ENCODE measurements at places on chromosomes 6 and 20.

GRCh38 chr20:50774515-50774914 lies 20.3 kb upstream of the BCAS4 start:
- DNase-seq: no peak

DNA sequence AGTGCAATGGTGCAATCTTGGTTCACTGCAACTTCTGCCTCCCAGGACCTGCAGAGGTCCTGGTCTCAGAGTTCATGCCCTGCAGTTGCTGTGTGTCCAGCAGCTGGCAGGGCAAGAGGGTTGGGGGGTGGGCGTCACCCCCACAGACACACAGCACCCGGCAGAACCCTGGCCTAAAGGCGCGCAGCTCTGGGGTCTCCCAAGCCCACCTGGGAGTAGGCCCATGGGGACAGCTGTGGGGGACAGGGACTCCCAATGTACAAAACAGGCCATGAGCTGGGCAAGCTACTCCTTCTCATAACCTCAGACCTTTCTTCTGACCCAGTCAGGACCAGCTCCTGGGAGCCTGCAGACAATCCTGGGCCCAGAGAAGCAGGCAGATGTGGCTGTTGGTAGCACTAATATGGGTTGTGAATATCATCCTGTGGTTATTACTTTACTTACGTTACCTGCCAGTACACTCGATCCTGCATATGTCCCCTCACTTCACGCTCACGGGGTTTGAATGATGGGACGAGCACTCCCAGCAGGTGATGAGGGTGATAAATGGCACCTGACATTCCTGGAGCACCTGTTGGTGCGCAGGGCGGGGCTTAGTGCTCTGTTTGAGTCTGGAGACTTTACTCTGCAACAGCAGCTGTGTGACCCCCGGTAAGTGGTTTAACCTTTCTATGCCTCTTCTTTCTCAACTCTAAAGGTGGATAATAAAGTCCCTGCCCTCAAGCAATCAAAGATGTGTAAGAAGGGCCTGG lies 39.9 kb upstream of the SULF2 start:
- no peak for DNase-seq

- DNase-seq: no peak
These were observed 19.3 kb upstream of the PDE7B start for GRCh38 chr6:135832166-135832565.

- DNase-seq: no peak
These were observed 62.9 kb downstream of the BMP5 start for GRCh38 chr6:55812509-55812908.

GRCh38 chr20:21280522-21281016 lies 22.6 kb upstream of the XRN2 start:
- no peak for DNase-seq

DNA sequence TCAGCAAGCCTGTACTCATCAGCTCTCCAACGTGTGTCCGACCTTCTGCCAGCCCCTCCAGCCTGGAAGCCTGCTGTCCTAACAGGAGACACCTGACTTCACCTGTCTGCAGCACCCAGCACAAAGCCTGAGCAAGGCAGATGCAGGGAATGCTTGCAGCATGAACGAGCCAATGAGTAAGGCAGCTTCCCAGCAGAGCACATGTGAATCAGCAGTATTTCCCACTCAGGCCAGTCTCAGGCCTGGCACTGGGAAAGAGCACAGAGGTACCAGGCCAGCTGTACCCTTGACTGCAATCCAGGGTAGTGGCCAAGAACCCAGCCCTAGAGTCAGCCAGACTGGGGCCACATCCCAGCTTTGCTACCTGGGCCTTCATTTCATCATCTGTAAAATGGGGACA lies 120.8 kb downstream of the MAFB start:
- no peak for DNase-seq

DNA sequence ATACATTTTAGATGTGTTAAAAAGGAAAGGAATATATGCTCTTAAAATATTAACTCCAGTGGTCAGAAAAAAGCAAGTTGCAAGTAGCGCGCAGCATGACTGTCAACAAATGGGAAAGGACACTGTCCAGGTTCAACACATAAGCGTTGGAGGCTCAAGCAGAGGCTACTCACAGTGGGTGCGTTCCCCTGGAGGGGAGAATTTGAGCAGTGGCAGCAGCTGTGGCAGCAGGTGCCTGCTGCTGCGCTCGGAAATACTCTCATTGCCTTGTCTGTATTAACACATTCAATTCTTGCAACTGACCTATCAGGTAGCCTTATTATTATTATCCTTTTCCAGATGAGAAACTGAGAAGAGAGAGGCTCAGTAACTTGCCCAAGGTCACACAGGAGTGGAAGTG lies 21.9 kb upstream of the CCN6 start:
- DNase-seq: no peak

GRCh38 chr6:113668641-113669408 lies 188.3 kb upstream of the MARCKS start:
- no peak for DNase-seq

- no peak for DNase-seq
These were observed 69.9 kb downstream of the ATXN1 start for GRCh38 chr6:16691324-16691723.

DNA sequence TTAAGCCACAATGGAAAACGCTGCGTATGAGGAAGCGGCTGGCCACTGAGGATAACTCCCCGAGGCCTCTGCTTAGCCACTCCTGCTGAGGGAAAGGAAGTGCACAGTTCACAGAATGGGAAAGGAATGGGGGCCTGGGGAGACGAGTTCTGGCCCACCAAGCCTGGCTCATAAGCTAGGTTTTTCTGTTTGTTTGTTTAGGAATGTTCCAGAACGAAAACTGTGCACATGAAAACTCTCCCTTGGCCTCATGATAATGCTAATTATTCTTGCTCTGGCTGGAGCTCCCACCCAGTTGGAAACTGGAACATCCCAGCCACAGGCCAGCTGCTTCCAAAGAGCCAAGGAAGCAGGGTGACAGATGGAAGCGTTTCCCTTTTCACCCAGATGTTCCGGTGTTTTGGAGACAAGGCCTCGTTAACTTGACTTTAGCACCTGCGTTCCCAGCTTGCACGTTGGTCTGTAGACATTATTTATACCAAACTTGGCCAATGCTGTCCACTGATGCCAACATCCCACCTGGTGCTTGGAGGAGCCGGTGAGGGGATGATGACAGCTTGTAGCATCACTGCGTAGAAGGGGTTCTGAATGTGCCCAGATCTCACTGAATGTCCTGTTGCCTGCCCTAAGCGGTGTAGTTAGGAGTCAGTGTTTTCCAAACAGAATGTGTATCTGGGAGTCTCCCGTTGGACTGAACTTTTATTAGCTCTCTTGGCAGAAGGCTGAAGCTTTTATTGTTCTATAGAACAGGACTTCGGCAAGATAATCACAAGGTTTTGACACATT lies 34.5 kb downstream of the APCDD1L start:
- DNase-seq: no peak

GRCh38 chr20:33650753-33651561 lies 11.2 kb upstream of the C20orf144 start:
- DNase-seq: no peak

DNA sequence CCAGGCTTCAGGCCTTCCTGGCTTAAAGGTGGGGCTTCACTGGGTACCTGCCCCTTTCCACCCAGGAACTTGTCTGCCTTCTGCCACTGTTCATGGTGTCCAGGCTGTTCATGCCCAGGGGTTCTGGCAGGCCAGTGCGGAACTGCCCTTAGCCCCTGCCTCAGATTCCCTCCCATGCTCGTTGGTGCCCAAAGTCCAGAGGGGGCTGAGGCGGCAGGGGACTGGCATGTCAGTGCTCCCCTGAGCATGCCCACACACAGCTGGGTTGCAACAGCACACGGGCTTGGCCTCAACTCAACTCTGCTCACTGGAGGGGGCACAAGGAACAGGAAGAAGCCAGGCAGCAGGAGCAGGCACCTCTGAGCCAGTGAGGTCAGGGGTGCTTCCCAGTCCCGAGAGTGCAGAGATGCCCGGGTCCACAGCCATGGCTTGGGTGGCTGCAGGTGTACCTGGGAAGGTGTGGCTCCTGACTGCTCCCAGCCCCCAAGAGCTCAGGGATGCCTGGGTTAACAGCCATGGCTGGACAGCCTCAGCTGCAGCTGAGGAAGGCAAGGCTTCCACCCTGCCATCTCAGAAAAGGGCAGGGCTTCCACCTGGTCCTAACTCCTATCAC lies 845.9 kb downstream of the EYS start:
- DNase-seq: no peak

GRCh38 chr20:54711071-54711470 lies 235.7 kb downstream of the DOK5 start:
- no peak for DNase-seq

DNA sequence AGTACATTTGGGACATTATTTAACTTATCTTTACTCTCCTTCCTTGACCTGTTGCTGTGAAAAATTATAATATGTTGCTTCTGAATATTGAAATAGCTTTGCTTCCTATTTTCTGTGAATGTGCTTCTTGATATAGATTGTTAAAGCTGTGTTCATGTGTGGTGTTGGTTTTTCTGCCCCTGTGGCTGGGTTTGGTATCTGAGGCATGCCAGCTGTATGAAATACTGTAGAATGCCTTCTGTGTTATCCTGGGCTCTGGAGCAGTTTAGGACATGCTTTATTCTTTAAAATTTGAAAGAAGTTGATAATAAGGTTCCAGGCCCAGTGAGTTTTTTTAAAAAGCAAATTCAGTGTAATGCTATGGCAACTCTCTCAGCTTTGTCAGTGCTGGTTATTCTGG lies 71.7 kb downstream of the HIVEP1 start:
- peak; percentile 22 for DNase-seq
